Activated CD8-positive, alpha-beta memory T cell treated with anti-CD3 and anti-CD28 coated beads for 36 hours (primary cell): ENCODE measurements at places on chromosomes 4 and X. TPM values are rescaled to one million over a fixed set of nuclear protein-coding genes. Genes with fewer than 3 reads are reported as not detected.

RAB41 gene
- not detected for total RNA-seq

GLRA2 gene
- not detected for total RNA-seq

NWD2 gene
- not detected for total RNA-seq

RAB39B gene
- 12.5 TPM for total RNA-seq

DUSP21 gene
- not detected for total RNA-seq

MSL3 gene
- total RNA-seq: 29.8 TPM

BEX5 gene
- total RNA-seq: 2.8 TPM

PIN4 gene
- total RNA-seq: 6.2 TPM

TCEANC gene
- 1.6 TPM for total RNA-seq

S100P gene
- total RNA-seq: 4.3 TPM

CCDC120 gene
- total RNA-seq: 3.7 TPM

SCFD2 gene
- 29.7 TPM for total RNA-seq

PARM1 gene
- 0.04 TPM for total RNA-seq

REELD1 gene
- total RNA-seq: 0.10 TPM

IRAK1 gene
- 201 TPM for total RNA-seq

LNX1 gene
- not detected for total RNA-seq

MAGEA2 gene
- total RNA-seq: not detected

SYTL4 gene
- not detected for total RNA-seq

TMEM31 gene
- 0.25 TPM for total RNA-seq

FGG gene
- total RNA-seq: not detected

OTC gene
- total RNA-seq: not detected

VEGFD gene
- not detected for total RNA-seq

HMGN5 gene
- 1.9 TPM for total RNA-seq
